Esophagus mucosa (tissue), 1 donor: ENCODE measurements at places on chromosomes 5 and 9. TPM values are rescaled to one million over a fixed set of nuclear protein-coding genes. Genes with fewer than 3 reads are reported as not detected.
A peak's percentile ranks its signal among the peaks of the same experiment; 100 is the strongest.

GRCh38 chr5:177209610-177210009, 76.0 kb downstream of the NSD1 start:
- no peak for ATAC-seq

DNA sequence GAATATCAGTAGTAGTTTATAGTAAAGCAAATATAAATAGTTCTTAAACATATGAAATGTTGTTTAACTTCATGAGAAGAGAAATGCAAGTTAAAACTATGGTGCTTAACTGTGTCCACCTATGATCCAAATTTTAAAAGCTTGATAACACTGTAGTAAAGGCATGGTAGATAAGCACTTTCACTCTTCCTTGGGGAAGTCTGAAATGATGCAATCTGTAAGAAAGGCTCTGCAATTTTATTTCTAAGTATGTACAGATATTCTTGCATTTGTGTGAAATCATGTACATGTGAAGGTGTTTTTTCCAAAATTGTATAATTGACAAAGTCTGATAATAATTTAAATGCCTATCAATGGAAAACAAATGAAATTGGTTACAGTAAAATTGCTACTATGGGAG, 66.9 kb downstream of the SYK start:
- no peak for ATAC-seq

HNRNPAB gene
- total RNA-seq: 153 TPM

DNA sequence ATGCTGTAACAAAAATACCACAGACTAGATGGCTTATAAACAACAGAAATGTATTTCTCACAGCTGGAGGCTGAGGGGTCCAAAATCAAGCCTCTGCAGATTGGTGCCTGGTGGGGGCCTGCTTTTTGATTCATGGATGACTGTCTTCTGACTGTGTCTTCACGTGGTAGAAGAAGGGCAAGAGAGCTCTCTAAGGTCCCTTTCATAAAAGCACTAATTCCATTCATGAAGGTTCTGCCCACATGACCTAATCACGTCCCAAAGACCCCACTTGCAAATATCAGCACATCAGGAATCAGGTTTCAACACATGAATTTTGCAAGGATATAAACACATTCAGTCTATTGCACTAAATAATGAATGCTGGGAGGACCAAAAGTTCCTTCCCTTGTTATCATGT, 278.4 kb downstream of the MARCHF11 start:
- ATAC-seq: no peak

TAF1L gene
- total RNA-seq: not detected

GRCh38 chr5:1324719-1325190, 20.1 kb downstream of the CLPTM1L start:
- ATAC-seq: no peak

DNA sequence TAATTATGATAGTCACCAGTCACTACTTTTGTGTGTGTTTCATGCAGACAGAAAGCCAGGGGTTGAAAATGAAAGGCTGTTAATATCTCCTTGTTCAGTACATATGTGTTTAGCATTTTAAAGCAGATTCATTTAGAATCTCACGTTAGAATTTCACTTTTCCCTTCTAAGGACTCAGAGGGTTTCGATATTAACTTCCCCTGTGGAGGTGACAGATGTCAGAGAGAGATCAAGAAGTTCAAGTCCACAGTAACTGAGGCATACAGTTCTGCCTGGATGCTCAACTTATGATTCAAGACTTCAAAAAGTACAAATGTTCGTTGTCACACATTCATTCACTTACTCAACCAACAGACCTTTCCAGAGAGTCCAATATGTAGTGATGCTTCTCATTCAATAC, 251.1 kb downstream of the EBF1 start:
- no peak for ATAC-seq

FCN2 gene
- total RNA-seq: 0.16 TPM

GRCh38 chr5:36705055-36705454, 98.6 kb downstream of the SLC1A3 start:
- no peak for ATAC-seq

DNA sequence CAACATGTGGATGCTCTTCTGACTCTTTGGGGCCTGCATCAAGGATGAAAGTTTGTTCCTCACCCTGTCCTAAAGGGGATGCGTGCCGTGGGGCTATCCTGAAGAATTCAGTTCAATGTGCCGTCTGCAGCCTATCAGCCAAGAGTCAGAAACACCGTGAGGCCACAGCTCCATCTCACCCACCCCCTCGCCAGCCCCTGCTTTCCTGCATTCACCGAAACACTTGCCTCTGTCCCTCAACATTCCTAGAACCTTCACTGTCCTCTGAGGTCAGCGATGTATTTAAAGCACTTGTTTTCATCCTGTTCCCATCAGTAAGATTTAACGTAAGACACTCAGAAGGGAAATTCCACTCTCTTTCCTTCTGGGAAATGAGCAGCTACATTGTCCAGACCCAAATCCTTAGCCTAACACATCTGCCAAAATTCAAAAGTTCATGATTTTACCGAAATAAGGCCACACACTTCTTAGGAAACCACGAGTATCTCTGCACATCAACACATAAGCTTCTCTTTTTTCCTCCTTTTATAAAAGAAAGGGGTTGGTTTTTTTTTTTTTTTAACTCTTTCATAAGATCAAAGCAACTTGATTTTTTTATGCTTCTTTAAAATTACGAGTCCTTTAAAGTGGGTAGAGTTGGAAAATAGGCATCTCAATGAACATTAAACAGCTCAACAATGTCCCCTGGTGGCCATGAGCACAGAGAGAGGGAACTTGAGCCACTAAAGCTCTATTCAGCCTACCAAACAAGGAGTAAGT, 100.7 kb downstream of the SUSD1 start:
- peak; percentile 71 for ATAC-seq

MARCOL gene
- not detected for total RNA-seq

DNA sequence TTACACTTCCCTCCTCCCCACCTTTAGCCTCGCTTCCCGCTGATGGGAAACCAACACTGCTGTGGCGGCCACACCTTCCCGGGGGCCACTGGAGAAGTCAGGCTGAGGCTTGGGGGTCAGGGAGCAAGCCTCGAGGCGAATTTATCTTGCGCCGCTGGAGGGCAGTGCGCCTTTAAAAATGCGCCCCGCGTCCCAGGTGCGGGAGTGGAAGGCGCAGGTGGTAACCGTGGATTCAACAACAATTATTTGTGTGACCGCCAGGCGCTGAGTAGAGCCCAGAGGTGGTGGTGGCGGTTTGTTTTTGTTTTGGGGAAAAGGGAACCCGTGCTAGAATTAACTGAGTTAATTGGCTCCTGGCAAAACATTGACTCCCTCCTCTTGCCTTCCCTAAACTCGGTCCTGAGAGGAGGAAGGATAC, 1.1 kb downstream of the CFAP77 start:
- ATAC-seq: peak; percentile 64

DNA sequence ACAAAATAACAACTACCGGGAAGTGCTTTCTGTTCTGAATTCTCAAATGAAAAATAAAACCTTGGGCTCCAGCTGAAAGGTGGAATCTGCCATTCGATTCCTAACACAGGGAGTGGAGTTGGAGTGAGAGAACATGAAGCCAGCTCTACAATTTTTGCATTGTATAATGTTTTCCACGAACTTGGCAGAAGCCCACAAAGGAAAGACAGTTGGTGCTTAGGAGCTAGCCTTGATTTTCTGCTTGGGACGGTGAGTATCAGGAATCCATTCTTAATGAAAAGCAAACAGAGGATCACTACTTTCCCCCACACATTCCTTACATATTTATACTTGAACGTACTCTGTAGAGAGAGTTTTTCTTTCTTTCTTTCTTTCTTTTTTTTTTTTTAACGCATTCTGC, 74.2 kb upstream of the FBXL7 start:
- ATAC-seq: no peak

HTR1A gene
- not detected for total RNA-seq

GRCh38 chr5:72328172-72328571, 8.0 kb downstream of the PTCD2 start:
- ATAC-seq: peak; percentile 95

ACSL6 gene
- total RNA-seq: 0.08 TPM

OLFM1 gene
- total RNA-seq: 4.9 TPM

GRCh38 chr9:122033775-122034373, 59.2 kb downstream of the TTLL11 start:
- ATAC-seq: no peak

GRCh38 chr9:114968671-114969070, 38.3 kb upstream of the TNFSF8 start:
- ATAC-seq: peak; percentile 29

GRCh38 chr9:98057138-98057799, 737 bp downstream of the NANS start:
- ATAC-seq: no peak

DNA sequence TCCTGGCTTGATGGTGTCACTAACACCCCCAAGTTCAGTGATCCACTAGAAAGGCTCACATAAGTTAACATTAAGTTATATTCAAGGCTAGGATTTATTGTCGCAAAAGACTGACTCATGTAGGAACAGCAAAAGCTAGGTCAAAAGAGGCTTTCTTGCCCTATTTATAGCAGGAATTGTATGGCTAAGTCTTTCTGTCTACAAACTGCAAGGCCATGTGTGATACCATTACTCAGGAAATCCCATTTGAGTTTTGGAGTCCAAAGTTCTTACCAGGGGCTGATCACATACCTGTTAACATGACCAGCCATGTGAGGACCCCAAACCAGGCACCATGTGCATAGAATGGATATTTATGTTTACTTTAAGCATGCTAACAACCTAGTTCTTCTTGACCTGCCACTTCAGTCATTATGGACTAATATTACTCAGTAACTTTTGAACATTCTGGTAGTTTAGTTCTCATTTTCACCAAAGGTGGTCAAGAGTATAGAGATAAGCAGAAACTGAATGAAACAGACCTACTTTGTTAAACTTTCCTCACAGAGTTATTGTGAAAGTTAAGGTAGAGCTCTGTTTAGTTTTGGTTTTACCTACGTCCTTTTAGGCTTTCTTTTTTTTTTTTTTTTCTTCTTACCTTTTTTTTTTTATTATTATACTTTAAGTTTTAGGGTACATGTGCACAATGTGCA, 281.1 kb downstream of the FER start:
- ATAC-seq: no peak

CANX gene
- 375 TPM for total RNA-seq

CKMT2 gene
- total RNA-seq: 0.96 TPM

C1QTNF3 gene
- 1.2 TPM for total RNA-seq

GRCh38 chr5:143146161-143146560, 257.3 kb downstream of the NR3C1 start:
- no peak for ATAC-seq

DNA sequence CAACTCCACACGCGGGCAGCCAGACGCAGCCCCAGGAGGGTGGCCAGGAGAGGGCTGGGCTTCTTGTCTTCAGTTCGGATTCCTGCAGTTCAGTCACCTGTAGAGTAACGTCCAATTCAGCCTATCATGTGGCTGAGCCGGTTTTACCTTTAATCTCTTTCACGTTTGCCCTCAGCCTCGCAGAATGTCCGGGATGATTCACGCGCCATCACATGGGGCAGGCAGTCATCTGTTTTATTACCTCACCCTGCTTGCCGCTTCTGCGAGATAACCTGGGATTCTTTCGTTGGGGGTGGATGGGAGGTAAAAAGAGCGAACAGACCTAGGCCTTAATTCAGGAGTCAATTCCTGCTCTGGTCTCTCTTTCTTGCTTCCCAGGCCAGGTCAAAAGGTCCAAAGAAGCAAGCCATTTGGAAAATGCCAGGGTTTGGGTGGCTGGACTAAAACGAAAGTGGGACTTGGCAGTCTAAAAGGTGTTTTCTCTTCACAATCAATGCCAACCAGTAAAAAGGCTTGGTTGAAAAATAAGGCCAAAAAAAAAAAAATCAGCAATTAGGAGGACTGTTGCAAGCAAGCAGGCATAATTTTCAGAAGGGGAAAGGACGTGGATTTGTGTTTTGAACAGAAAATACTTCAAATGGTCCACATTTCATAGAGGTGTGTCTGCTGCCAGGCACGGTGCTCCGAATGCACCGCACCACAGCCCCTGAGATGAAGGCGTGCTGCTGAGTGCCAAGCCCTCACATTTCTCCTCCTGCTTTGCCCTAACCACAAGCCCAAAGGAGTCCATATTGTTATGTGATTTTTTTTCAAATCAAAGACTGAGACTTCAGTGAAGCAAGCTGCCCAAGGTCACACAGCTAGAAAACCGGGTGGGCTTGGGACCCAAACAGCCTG, 2.8 kb upstream of the WWC1 start:
- peak; percentile 89 for ATAC-seq

DNA sequence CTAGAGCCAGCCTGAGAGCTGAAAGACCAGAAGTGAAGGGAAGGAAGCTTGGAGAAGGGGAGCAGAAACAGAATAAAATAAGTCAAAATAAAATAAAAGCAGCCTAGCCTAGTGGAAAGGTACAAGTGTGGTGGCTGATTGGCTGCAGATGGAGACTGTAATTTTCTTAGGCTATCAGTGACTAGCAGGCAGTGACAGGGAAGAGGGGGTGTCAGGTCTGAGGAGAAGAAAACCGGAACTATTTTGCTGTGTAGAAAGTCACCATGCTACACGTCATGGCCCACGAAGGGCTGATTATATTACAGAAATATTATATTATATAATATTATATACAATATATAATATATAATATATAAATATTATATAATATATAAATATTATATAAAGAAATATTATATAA, 98.1 kb upstream of the TAF11L2 start:
- ATAC-seq: no peak

- ATAC-seq: peak; percentile 48
Measured at GRCh38 chr5:66710557-66711088, 114.4 kb downstream of the MAST4 start.
